ENCODE measurements at places on chromosomes 1 and 21.

DNA sequence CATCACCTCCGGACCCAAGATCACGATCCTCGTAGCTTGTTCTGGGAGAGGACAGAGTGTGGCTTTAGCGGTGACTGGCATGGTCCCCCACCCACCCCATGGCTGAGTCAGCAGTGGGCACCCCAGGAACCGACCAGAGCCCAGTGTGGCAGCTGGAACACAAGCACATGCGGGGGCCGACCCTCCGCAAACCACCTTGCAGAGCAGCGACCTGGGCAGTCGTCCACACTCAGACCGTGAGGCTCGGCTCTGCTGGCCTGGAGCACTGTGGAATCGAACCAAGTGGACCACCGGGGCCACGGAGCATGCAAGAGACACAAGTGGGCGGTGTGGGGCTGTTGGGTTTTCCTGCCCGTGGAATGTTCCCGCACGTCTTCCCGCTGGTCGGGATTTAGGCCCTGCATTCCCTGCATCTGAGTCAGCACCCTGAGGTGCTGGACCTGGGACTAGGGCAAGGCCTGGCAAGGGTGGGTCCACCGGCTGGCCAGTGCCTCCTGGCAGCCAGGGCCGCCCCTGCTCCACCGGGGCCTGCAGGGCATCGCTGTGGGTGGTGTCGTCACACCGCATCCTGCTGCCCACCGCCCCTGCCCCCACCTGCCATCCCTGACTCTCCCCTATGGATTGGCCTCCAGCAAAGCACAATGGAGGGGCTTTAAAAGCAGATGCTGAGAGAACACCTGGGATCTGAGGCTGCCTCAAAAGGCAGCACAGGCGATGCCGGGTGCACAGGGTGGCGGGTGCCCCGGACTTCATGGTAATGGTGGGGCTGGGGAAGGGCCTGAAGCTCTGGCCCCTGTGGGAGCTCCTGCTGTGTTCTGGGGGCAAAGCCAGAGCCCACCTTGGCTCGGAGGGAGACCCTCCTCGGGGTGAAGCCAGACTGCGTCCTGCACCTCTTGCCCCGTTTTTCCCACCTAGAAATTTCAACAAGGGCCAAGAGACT lies 18.5 kb downstream of the MORN1 start:
- DNase-seq = no peak

- DNase-seq = no peak
Measured at GRCh38 chr1:238061967-238062613, 171.4 kb upstream of the ZP4 start.

GRCh38 chr1:115978292-115978941 lies 2.1 kb downstream of the SLC22A15 start:
- no peak for DNase-seq

DNA sequence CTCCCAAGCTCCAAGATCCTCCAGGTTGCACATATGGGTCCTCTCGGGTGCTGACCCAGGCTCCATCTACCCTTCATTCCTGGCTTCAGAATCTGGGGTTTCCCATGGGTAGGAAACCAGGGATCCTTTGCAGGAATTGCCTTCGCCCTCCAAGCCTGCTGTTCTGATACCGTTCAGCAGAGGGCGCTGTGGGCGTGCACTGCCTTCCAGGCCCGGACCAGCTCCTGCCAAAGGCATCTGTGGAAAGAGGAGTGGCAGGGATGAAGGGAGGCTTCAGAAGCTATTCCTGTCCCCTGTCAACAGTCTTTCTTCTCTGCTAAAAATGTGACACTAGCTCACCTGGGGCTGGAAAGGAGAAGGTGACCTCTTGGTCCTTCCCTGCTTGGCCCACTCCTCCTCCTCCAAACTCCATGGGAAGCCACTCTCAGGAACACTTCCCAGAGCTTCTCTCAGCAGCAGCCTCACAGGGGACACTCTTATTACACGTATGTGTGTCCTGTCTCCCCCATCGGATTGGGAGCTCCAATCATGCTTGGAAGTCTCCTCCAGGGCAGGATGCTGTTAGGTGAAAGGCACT lies 71.2 kb downstream of the VWA5B1 start:
- DNase-seq = peak; percentile 62

- no peak for DNase-seq
Measured at GRCh38 chr1:201433609-201434008, 12.1 kb upstream of the TNNI1 start.

GRCh38 chr1:40877698-40878097 lies 15.5 kb upstream of the CITED4 start:
- peak; percentile 21 for DNase-seq

- no peak for DNase-seq
Measured at GRCh38 chr1:183735069-183735860, 69.7 kb upstream of the RGL1 start.

DNA sequence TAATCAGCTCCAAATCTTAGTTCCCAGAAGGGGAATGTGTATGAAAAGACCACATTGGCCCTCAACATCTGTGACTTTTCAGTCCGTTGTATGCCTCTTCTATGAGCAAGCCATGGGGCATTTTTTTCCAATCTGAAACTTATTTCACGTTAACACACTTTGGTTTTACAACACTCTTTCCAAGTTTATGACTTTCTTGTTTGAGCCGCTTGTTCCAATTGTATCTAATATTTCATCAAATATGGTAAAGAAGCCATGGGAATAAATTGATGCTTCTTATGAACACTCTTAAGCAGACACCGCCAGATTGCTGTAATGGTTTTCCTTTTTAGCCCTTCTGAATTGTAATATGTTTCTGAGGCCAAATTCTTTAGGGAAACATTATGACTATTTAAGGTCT lies 359.9 kb downstream of the HLX start:
- no peak for DNase-seq

GRCh38 chr1:160211046-160211790 lies 6.0 kb downstream of the PEA15 start:
- DNase-seq = no peak

GRCh38 chr1:222529916-222530315 lies 18.0 kb downstream of the HHIPL2 start:
- no peak for DNase-seq

- DNase-seq = no peak
Measured at GRCh38 chr1:15543589-15544568, 17.2 kb downstream of the DNAJC16 start.

DNA sequence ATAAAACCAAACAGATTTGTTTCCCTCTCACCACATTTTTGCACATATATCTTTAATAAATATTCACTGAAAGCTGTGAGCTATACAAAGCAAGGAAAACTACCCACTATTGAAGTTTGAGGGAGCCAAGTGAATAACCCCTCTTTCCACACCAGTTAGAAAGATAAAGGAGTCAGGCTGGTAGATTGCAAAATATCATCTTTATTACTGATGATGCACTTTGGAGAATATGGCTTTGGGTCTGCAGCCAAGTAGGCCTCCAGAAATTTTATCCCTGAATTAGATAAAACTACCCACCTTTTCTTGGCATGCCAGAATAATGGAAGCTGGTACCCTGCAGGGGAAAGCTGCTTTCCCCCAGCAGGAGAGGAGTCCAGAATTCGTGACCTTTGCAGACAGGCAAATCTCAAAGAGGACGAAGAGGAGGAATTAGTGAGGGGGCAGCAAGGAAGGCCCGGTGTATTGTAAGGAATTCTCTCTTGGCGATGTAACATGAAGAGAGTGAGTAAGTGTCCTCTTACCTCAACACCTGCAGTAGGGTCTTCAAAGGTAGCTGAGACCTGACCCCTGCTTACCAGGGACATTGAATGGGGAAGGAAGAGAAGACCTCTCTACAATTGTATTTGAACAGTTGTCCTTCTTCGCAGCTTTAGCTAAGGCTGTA lies 84.7 kb downstream of the LRRC8D start:
- no peak for DNase-seq

DNA sequence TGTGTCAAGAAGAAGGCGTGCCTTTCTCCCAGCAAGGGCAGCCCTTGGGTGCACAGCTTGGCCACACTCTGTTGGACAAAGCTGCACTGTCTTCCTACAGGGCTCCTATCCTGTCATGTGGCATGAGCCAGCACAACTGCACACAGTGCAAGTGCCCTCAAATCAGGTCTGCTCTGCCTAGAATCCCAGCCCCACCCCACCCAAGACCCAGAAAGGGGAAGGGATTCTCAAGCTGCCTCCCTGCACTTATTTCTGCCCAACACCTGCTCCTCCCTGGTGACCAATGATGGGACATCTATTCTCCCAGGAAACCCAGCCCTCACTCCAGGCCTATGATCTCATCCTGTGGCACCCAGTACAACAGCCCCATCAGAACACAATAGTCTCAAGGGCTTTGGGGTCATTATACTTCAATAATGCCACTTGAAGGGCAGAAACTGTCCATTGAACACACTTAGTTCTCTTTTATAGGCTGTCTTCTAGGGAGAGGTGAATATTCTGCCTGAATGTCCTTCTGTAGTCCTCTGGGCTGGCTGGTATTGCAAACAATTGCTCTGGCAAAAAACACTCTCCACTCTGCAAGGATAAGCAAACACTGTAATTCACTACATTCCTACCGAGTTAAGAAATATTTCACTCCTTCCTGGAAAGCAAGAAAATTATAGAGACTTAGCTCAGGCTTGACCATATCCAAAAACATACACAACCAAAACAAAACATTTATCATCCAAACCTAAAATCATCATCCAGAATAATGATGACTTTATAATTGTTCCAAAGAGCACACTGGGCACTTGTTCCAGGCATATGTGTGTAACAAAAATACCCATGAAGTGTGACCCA lies 43.1 kb upstream of the IGSF3 start:
- no peak for DNase-seq
